ENCODE measurements at places on chromosomes 6 and 20. TPM values are rescaled to one million over a fixed set of nuclear protein-coding genes. Genes with fewer than 3 reads are reported as not detected.

GRCh38 chr6:106370639-106371038 lies 10.1 kb downstream of the CRYBG1 start:
- no peak overlapping the region for H3K27ac ChIP-seq
- no peak overlapping the region for H3K4me3 ChIP-seq
- H3K36me3 ChIP-seq, result no peaks in the 10 kb centered on the region
- DNase-seq, result no peak
- no peaks in the 10 kb centered on the region for H3K27me3 ChIP-seq
- no peaks in the 10 kb centered on the region for H3K4me1 ChIP-seq

GRCh38 chr6:167689751-167690150 lies 137.0 kb upstream of the AFDN start:
- peak overlapping the region; percentile 25 for H3K27ac ChIP-seq
- peaks cover 4% of the 10 kb centered on the region for H3K27me3 ChIP-seq
- H3K4me3 ChIP-seq, result no peak overlapping the region

GRCh38 chr6:111942561-111942960 lies 69.3 kb upstream of the FYN start:
- no peak for DNase-seq
- no peak overlapping the region for H3K4me3 ChIP-seq
- no peaks in the 10 kb centered on the region for H3K4me1 ChIP-seq
- no peak overlapping the region for H3K27ac ChIP-seq
- no peaks in the 10 kb centered on the region for H3K27me3 ChIP-seq
- H3K36me3 ChIP-seq, result no peaks in the 10 kb centered on the region

- no peak overlapping the region for H3K27ac ChIP-seq
- H3K27me3 ChIP-seq, result no peaks in the 10 kb centered on the region
- H3K4me3 ChIP-seq, result no peak overlapping the region
- no peak for DNase-seq
- H3K4me1 ChIP-seq, result peaks cover 3% of the 10 kb centered on the region
These were observed 8.8 kb downstream of the TENT5A start for GRCh38 chr6:81743649-81744048.

The GGTLC1 gene
- not detected for total RNA-seq
